ENCODE measurements at places on chromosomes 1 and 21.

DNA sequence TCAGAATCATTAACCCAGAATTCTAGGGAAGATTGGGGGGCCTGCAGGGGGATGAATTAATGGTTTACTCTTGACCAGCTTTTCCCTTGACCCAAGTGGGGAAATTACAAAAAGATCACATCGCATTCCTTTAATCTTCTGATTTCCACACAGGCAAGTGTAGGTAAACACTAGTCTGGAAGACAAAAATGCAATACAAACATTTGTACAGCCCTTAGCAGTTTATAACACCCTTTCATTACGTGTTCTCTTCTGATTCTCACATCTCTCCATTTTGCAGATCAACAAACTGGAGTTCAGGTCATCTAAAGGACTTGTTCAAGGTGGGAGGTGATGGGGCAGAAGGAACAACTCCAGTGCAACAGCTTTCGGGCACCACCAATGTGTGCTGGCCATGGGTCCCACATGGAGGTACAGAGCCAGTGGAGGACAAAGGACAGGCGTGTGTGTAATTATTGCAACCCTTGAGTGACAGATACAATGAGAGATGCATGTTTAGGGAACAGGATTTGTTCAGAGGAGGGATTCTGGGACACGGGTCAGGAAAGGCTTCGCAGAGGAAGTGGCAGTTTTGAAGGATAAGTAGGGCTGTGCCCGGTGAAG is 20.4 kb downstream of the ATF3 start:
- no peak for DNase-seq

- no peak for DNase-seq
These were observed 44.0 kb upstream of the GJB5 start for GRCh38 chr1:34710812-34711211.

DNA sequence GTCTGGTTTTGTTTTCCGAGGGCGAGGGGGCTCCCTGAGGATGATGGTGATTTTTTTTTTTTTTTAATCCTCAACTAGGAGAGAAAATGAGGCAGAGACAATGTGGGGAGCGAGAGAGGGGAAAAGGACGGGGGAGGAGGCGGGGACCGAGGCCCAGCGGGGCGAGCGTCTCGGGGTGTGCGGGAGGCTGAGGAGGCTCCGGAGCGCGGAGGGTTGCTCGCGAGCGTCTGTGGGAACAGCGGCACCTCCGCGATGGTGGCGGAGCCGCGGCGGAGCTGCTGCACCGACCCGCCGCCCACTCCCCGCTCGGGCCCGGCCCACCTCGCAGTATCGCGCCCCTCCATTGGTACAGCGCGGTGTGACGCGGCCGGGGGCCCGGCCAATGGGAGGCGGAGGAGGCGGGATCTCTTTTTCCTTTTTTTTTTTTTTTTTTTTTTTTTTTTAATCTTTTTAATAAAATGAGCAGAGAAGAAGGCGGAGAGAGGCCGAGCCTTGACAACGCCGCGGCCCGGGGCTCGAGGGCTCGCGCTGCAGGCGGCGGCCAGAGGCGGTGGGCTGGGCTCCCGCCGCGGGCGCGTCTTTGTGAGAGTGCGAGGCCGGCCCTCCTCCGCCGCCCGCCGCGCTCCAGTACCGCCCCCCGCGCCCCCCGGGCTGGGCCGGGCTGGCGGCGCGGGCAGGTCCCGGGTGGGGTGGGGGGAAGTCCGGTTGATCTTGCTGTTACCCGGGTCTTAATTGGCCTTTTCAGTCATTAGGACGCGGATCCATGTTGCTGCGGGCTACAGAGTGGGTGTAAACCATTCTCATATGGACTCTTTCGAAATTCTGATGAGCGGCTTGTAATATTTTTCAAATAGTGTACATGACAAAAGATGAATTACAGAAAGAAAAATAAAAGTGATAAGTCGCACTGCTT is at the start of gene RERE:
Gene RERE (minus strand): TSS at position 229 of the 913 bp plus-strand sequence.
- peak; percentile 99 for DNase-seq

DNA sequence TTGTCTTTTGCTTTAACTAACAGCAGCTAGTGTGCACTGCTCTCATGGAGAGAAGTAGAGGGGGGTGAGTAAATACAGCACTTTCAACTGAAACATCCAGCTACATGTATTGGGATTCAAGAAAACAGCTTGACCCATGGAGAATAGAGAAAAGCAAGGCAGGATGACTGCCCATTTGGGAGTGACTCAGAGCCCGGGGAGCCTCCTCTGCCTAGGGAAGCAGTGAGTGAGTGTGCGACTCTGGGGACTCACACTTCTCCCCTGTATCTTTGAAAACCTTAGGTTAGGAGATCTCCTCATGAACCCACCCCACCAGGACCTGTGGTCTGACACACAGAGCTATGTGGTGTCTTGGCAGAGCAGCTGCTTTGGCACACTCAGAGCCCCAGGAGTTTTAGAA is 82.0 kb upstream of the PTGFR start:
- DNase-seq: no peak

- no peak for DNase-seq
These were observed 104.3 kb downstream of the LACTBL1 start for GRCh38 chr1:22868331-22868730.

GRCh38 chr21:46452710-46453109 is 6.0 kb upstream of the DIP2A start:
- no peak for DNase-seq

GRCh38 chr1:233584376-233584775 is 29.5 kb upstream of the KCNK1 start:
- DNase-seq: no peak

DNA sequence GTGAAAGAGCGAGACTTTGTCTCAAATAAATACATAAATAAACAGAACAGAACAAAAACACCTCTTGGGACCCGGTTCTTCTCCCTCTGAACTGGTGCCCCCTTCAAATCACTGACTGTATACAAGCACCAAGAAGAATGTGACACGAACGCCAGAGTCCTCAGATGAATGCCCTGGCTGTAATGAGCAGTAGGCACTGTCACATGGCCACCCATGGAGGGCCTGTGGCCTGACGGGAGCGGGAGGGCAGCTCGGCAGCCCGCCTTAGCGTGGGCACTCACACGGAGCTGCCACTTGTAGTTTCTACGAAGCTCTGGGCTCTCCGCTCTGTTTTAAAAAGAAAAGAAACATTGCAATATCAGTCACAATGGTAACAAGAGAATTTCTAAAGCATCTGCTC is 146.0 kb downstream of the PEX14 start:
- DNase-seq: peak; percentile 4

GRCh38 chr1:36304970-36305914 is 926 bp upstream of the SH3D21 start:
- no peak for DNase-seq

DNA sequence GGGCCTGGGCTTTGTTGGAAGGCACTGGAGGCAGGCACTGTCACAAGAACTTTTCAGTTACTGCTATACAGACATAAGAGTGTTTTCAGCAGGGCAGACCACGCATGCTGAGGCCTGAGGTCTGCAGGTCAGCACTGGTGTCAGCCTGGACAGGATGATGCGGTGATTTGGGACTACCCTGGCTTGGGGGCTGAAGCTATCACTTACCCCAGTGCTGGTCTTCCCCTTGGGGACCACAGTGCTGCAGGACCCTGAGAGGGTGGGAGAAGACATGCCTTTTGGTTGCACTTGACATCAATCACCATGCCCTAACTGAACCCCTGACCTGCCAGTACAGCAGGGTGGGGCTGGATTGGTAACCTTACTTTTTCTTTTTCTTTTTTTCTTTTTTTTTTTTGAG is 9.2 kb downstream of the DMRTB1 start:
- no peak for DNase-seq

GRCh38 chr1:200041337-200042118 is 14.0 kb downstream of the NR5A2 start:
- no peak for DNase-seq

DNA sequence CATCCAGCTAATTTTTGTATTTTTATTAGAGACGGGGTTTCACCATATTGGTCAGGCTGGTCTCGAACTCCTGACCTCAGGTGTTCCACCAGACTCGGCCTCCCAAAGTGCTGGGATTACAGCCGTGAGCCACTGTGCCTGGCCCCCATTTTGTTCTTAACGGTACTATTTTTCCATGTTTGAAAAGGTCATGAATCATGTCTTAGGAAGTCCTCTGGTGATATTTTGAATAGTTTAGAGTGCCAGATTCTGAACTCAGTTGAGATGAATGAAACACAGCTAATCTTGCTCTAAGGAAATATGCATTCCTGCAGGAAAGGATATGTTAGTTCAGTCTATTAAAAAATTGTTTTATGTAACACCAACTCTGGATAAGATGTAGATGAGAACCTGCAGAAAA is 62.6 kb upstream of the ATP2B4 start:
- DNase-seq: no peak

DNA sequence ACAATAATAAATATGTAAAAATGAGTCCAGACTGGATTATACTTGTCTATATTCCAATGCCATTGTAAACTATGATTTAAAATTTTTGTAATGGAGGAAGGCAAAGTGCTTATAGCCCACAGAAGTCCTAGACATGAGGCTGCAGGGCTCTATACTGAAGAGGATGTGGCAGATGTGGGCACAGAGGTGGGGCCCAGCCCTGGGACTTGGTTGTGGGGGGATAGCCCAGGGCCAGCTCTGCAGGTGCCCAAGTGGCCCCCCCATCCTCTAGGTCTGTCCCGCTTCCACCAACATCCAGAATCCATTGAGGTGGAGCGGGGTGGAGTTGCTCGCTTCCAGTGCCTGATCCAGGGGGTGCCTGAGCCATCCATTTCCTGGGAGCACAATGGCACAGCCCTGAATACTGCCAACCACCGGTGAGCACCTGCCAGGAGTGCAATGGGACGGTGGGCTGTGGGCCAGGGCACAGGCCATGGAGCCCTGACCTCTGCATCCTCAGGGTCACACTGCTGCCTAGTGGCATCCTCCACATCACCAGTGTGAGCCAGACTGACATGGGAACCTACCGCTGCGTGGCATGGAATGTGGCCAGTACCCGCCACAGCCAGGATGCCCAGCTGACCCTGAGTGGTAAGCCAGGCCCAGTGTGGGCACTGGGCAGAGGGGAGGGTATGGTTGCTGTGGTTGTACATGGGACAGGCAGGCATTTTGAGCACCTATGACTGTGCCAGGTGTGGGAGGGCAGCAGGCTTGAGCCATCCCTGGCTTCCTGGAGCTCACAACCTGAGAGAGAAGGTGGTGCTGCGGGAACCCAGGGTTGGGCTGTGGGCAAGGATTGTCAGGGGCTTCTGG is 21.0 kb downstream of the SLC27A3 start:
- peak; percentile 18 for DNase-seq

GRCh38 chr1:25126562-25126961 is 105.7 kb downstream of the SYF2 start:
- DNase-seq: no peak

GRCh38 chr1:221736714-221737113 is 5.2 kb downstream of the DUSP10 start:
- DNase-seq: no peak

GRCh38 chr1:4549930-4550329 is 104.5 kb upstream of the AJAP1 start:
- DNase-seq: no peak

DNA sequence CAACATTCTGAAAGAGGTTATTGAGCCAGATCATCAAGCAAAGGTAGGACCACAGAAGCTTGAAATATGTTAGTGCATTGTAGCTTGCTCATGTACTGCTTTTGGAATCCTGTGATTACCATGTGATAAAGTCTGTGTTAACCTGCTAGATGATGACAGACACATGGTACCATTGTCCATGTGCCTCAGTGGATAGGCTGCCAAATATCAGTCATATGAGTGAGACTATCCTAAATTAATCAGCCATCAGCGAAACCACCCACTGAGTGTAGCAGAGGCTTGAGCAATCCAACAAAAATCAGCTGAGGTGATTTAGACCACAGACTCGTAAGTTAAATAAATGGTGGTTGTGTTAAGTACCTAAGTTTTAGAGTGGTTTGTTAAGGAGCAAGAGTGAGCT is 32.7 kb upstream of the CRB1 start:
- DNase-seq: no peak

DNA sequence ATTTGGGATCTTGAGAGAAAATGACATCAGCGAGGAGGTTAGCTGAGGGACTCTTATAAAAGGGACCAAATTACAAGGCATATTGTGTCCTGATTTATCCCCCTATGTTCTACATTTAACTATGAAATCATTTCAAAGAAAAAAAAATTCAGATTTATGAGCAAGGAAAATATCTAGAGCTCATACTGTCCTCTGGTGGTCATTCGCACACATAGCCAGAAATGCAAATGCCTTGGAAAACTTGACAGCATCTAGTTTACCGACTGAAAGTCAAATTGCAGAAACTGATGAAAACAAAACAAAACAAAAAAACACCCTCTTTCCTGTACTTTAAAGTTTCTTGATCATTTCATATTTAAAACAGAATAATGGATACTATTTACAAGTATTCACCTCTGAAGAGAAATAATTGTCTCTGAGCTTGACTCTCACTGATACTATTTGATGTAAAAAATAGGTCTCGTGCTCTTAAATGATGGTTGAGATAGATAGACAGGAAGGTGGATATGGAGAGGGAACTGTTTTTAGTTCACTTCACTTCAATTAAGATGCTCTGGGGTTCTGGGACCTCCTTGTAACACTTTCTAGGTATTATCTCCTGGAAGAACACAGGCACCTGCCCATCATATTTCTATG is 253.8 kb downstream of the PCP4 start:
- DNase-seq: no peak

DNA sequence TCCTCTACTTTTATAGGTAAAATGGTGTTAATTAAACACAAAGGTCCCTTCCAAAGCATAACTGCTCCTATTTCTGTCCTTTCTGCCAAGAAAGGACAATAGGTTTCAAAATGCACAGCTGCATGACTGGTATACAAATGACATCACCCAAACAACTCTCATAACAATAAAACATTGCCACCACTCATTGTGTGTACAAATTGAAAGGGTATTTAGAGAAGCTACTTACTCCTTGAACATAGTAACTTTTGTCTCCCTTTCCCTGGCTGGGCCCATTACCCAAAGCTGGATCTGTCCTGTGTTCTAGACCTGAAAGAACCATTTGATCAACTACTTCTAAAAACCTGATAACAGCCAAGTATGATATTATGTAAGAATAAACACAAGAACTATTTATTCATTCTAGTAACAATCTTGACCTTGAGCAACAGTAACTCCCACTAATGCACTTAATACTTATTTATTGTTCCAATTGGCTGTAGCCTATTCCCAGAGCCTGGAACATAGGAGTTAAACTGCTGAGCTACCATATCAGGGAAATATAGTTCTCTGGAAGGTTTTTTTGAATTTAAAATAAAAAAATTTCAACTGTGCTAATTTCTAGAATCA is 38.2 kb downstream of the TTLL7 start:
- DNase-seq: no peak

- peak; percentile 62 for DNase-seq
These were observed 35.1 kb downstream of the NUAK2 start for GRCh38 chr1:205286335-205286950.

- no peak for DNase-seq
These were observed 33.7 kb downstream of the PLPP3 start for GRCh38 chr1:56545711-56546110.
